SK-N-MC (cell line): ENCODE measurements at places on chromosomes 7 and 10.

GRCh38 chr7:101818287-101819071, 1.1 kb downstream of the CUX1 start:
- no peak for DNase-seq

DNA sequence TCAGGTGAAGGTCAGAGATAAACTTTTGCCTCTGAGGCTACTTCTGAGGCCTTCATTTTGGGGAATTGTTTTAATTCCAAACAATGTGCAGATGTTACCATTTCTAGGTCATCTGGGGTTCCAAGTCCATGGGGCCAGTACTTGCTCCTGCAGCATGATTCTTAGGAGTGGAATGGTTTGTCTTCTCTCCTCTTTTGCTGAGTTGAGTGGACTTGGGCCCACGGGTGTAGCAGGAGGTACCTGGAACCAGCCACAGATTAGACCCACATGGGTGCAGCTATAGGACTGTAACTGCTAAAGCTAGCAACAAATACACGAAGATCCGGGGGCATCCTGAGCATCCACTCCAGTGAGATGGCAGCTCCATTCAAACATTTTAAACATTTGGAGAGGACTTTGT, 41.6 kb downstream of the WIPF3 start:
- DNase-seq: no peak

- no peak for DNase-seq
Measured at GRCh38 chr10:42111076-42111475, 527.3 kb downstream of the ZNF33B start.

DNA sequence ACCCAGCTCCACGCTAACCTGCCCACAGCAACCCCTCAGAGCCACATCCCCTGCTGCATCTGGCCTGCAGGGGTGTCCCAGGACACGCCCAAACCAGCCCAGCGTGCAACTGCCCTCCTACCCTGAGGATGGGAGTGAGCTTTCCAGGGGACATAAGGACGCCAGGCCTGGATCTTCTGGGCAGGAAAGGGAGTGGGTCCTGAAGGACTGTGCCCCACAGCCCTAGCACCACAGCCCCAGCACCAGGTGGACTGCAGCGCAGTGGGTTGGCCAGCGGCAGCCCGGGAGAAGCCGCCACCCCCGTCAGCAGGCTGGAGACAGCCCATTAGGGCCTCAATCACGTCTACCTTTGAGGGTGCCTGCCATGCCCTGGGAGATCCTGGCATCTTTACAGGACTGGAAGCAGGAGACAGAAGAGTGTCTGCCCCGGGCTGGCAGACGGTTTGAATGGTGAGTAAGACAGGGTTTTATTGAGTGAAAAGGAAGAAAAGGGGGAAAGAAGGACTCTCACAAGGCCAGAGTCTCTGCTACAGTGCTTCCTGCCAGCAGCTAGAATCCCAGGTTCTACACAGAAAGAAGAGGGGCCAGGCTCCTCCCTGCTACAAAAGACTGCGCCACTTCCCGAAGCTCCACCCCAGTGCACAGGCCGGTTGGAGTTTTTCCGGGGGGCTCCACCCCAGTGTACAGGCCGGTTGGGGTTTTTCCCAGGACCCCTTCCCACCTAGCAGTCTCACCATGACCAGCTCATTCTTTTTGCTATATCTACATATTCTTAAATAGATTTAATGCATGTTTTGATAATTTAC, 69.8 kb upstream of the KCTD7 start:
- no peak for DNase-seq

DNA sequence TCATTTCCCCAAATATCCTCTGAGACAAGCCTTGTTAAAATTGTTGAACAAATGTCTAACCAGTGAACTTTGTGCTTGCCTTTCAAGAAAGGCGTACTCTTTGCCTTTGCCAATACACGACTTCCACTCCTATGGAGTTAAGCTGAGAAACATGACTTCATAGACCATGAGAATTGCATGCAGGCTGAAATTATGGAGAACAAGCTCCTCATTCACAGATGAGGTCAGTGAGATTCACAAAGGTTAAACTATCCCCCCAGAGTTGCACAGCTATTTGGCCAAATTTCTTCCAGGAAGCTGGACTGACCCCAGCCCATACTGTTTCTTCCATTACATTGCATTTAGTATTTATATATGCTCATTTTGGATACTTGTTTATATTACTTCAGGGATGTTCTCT, 221.4 kb upstream of the SEMA3C start:
- no peak for DNase-seq
